ENCODE measurements at places on chromosomes 1 and 21. TPM values are rescaled to one million over a fixed set of nuclear protein-coding genes. Genes with fewer than 3 reads are reported as not detected.

GRCh38 chr21:31830701-31831100 lies 42.1 kb upstream of the HUNK start:
- no peak overlapping the region for H3K27ac ChIP-seq
- no peaks in the 10 kb centered on the region for H3K4me1 ChIP-seq
- DNase-seq: no peak
- no peaks in the 10 kb centered on the region for H3K27me3 ChIP-seq

GRCh38 chr1:62826901-62827300 lies 43.0 kb downstream of the ATG4C start:
- no peak overlapping the region for H3K4me3 ChIP-seq
- DNase-seq: no peak
- no peak overlapping the region for H3K27ac ChIP-seq
- H3K27me3 ChIP-seq: no peaks in the 10 kb centered on the region
- H3K36me3 ChIP-seq: no peaks in the 10 kb centered on the region

DNA sequence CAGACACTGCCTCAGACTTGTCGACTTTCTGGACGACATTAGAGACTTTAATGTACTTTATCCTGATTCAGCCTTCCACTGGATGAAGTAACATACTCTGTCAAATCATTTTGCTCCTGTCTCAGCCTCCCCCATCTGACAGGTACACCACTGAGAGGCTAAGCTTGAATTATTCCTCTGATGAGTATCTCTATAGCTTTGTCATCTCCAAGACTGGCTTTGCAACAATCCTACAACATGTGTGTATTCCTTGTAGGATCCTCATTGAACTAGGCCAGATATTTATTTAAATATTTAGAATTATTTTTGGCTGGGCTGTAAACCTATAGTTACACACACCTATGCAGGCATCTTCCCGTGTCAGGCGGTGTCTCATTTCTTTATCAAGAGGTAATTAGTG lies 1.1 kb upstream of the TRIM58 start:
- H3K27ac ChIP-seq: no peak overlapping the region
- DNase-seq: no peak
- H3K27me3 ChIP-seq: no peaks in the 10 kb centered on the region
- no peak overlapping the region for H3K4me3 ChIP-seq

- no peak for DNase-seq
- no peak overlapping the region for H3K27ac ChIP-seq
- H3K4me1 ChIP-seq: no peaks in the 10 kb centered on the region
- no peak overlapping the region for H3K4me3 ChIP-seq
- no peaks in the 10 kb centered on the region for H3K27me3 ChIP-seq
Observed at GRCh38 chr1:94998748-94999147, 71.8 kb upstream of the CNN3 start.

The FCGR3B gene
- total RNA-seq: not detected

DNA sequence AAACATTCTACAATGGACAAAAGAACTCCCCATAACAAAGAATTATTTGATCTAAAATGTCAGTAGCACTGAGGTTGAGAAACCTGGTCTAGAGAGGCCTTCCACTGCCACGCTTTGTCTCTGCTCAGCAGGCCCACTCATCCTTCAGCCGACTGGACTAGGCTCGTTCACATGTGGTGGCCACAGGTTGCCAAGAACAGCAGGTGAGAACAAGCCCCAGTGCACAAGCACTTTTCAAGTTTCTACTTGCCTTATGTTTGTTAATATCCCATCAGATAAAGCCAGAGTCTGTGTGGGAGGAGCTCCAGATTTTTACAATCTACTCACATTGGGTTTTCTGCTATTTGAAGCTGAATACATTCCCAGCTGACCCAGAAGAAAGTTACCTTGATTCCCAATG lies 9.1 kb upstream of the EFHD2 start:
- no peak overlapping the region for H3K27ac ChIP-seq
- peaks cover 11% of the 10 kb centered on the region for H3K4me1 ChIP-seq
- peaks cover 2% of the 10 kb centered on the region for H3K36me3 ChIP-seq

The DPYD gene
- total RNA-seq: 40.8 TPM

- no peaks in the 10 kb centered on the region for H3K36me3 ChIP-seq
- H3K4me1 ChIP-seq: 0 out of 2 replicates have a peak, but pooled peaks cover under 1% of the 10 kb centered on the region
- H3K27ac ChIP-seq: no peak overlapping the region
Observed at GRCh38 chr1:5711956-5712645, 280.1 kb downstream of the NPHP4 start.

The CLDN19 gene
- total RNA-seq: not detected

GRCh38 chr1:203388683-203389082 lies 37.8 kb upstream of the FMOD start:
- no peaks in the 10 kb centered on the region for H3K36me3 ChIP-seq
- H3K27me3 ChIP-seq: no peaks in the 10 kb centered on the region
- H3K4me1 ChIP-seq: no peaks in the 10 kb centered on the region
- H3K4me3 ChIP-seq: no peak overlapping the region
- no peak for DNase-seq

GRCh38 chr21:41098481-41099042 lies 69.4 kb upstream of the BACE2 start:
- no peaks in the 10 kb centered on the region for H3K36me3 ChIP-seq
- no peak for DNase-seq

- H3K4me3 ChIP-seq: no peak overlapping the region
- H3K4me1 ChIP-seq: no peaks in the 10 kb centered on the region
- no peak overlapping the region for H3K27ac ChIP-seq
- H3K36me3 ChIP-seq: no peaks in the 10 kb centered on the region
- no peaks in the 10 kb centered on the region for H3K27me3 ChIP-seq
- no peak for DNase-seq
Observed at GRCh38 chr1:67174716-67175284, 8.5 kb downstream of the IL23R start.

GRCh38 chr1:214277704-214278635 lies 3.0 kb upstream of the SMYD2 start:
- no peak overlapping the region for H3K27ac ChIP-seq
- no peaks in the 10 kb centered on the region for H3K27me3 ChIP-seq
- peaks cover 21% of the 10 kb centered on the region for H3K4me1 ChIP-seq

The ZBTB8A gene
- total RNA-seq: not detected

GRCh38 chr1:202311875-202312635 lies 29.7 kb downstream of the UBE2T start:
- H3K4me3 ChIP-seq: no peak overlapping the region
- H3K4me1 ChIP-seq: no peaks in the 10 kb centered on the region
- no peak for DNase-seq
- H3K27me3 ChIP-seq: no peaks in the 10 kb centered on the region

DNA sequence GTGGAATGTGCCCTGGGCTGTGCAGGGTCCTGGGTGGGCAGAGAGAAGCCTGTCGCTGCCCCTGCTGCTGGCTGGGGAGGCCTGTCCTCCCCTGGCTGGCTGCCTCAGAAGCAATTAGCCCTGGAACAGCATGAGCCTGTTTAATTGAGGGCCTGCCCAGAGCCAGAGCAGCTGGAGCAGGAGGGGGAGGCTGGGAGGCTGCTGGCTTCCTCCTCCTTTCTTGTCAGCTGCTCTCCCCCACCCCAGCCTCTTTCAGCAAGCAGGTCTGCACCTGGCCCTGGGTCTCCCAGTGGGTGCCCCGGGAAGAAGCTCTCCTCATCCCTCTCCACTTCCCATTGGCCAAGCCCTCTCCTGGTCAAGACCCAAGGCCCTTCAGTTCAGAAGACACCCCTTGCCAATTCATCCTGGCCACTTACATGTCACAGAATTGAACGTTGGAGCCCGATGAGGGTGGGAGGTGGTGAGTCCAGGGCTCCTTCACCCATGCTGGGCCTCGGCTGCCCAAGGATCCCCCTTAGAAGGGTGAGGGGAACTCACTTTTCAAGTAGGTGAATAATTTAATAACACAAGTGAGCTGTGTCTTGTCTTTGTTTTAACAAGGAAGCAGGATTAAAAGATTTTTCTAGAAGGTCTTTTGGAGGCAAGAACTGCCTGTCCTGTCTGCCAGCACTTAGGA lies 13.2 kb downstream of the AMPD2 start:
- no peaks in the 10 kb centered on the region for H3K27me3 ChIP-seq
- no peaks in the 10 kb centered on the region for H3K4me1 ChIP-seq
- no peak overlapping the region for H3K4me3 ChIP-seq
- DNase-seq: no peak
- H3K36me3 ChIP-seq: peaks cover 19% of the 10 kb centered on the region
- no peak overlapping the region for H3K27ac ChIP-seq

GRCh38 chr1:50522691-50523342 lies 99.6 kb upstream of the DMRTA2 start:
- no peaks in the 10 kb centered on the region for H3K27me3 ChIP-seq
- 0 out of 2 replicates have a peak, but pooled peaks cover 10% of the 10 kb centered on the region for H3K36me3 ChIP-seq
- H3K4me1 ChIP-seq: peaks cover 2% of the 10 kb centered on the region
- DNase-seq: no peak
- no peak overlapping the region for H3K27ac ChIP-seq

The GPR37L1 gene
- not detected for total RNA-seq

The BMP8A gene
- not detected for total RNA-seq

- no peak overlapping the region for H3K27ac ChIP-seq
- no peak for DNase-seq
- no peak overlapping the region for H3K4me3 ChIP-seq
- no peaks in the 10 kb centered on the region for H3K36me3 ChIP-seq
- no peaks in the 10 kb centered on the region for H3K27me3 ChIP-seq
- no peaks in the 10 kb centered on the region for H3K4me1 ChIP-seq
Observed at GRCh38 chr1:5364591-5364990, 627.6 kb downstream of the NPHP4 start.

DNA sequence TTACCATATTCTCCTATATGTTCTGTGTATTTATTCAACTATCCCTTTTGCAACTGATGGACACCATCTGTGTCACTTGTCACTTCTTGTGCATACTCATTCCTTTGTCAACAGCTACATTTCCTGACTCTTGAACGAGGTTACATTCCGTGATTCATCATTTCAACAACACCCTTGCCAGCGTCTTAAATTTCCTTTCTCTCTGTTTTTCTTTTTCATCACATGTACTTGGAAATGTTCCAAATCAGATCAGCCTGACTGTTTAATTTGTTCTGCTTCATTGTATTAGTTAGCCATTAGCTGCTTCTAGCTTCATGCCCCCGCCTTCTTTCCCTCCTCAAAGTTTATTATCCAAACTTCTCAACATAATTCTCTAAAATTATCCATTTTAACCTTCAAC lies 173.0 kb downstream of the ADGRL4 start:
- no peak overlapping the region for H3K27ac ChIP-seq
- DNase-seq: no peak
- H3K4me1 ChIP-seq: no peaks in the 10 kb centered on the region
- no peaks in the 10 kb centered on the region for H3K36me3 ChIP-seq
- no peak overlapping the region for H3K4me3 ChIP-seq
- H3K27me3 ChIP-seq: no peaks in the 10 kb centered on the region

- no peak for DNase-seq
- H3K27ac ChIP-seq: no peak overlapping the region
- no peak overlapping the region for H3K4me3 ChIP-seq
Observed at GRCh38 chr21:31720330-31720729, 11.6 kb downstream of the SCAF4 start.

DNA sequence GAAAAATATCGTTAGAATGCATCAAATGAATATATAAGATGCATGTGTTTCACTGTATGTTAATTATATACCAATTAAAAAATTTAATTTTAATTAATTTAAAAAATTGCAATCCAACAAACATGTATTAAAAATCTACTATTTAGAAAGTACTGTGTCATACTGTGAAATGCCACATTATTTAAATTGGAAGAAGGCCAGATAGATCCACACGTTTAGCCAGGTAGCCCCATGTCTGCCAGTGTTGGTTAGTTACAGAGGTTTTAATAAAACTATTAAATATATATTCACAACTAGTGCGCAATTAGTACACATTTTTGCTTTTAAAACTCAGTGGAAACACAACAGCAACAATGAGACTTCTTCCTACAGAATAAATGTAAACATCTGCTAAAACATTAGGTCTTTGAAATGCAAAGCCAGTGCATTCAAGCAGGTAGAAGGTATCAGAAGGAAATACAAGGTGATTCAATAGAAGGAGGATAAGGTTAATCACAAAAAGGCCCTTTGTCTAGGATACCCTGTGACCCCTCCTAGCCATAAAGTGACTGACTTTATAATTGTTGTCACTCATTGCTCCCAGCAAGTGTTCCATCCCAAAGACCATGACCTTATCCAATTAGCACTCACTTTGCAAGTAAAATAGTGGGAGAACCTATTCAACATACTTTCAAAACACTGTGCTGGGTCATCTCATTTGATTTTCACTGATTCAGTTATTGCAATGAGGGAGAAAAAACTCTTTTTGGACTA lies 211.5 kb downstream of the TTLL7 start:
- H3K27ac ChIP-seq: no peak overlapping the region
- H3K36me3 ChIP-seq: no peaks in the 10 kb centered on the region
- no peaks in the 10 kb centered on the region for H3K27me3 ChIP-seq
- H3K4me1 ChIP-seq: no peaks in the 10 kb centered on the region
- DNase-seq: no peak

- no peak for DNase-seq
- no peaks in the 10 kb centered on the region for H3K4me1 ChIP-seq
- no peaks in the 10 kb centered on the region for H3K27me3 ChIP-seq
- H3K4me3 ChIP-seq: no peak overlapping the region
- no peaks in the 10 kb centered on the region for H3K36me3 ChIP-seq
Observed at GRCh38 chr1:107171333-107171732, 30.5 kb downstream of the NTNG1 start.

The GPR157 gene
- total RNA-seq: not detected

- H3K4me1 ChIP-seq: no peaks in the 10 kb centered on the region
- H3K4me3 ChIP-seq: no peak overlapping the region
- no peak overlapping the region for H3K27ac ChIP-seq
- no peak for DNase-seq
- no peaks in the 10 kb centered on the region for H3K27me3 ChIP-seq
Observed at GRCh38 chr21:32682696-32683474, 44.9 kb downstream of the SYNJ1 start.

- no peaks in the 10 kb centered on the region for H3K27me3 ChIP-seq
- DNase-seq: no peak
- no peaks in the 10 kb centered on the region for H3K4me1 ChIP-seq
- no peak overlapping the region for H3K4me3 ChIP-seq
- no peaks in the 10 kb centered on the region for H3K36me3 ChIP-seq
Observed at GRCh38 chr1:9253004-9253403, 18.4 kb downstream of the H6PD start.

- DNase-seq: no peak
- no peaks in the 10 kb centered on the region for H3K4me1 ChIP-seq
- H3K36me3 ChIP-seq: no peaks in the 10 kb centered on the region
- H3K27ac ChIP-seq: no peak overlapping the region
- no peak overlapping the region for H3K4me3 ChIP-seq
Observed at GRCh38 chr1:113652771-113653170, 106.5 kb downstream of the PHTF1 start.

GRCh38 chr1:47785561-47786271 lies 211.5 kb downstream of the TRABD2B start:
- H3K27me3 ChIP-seq: no peaks in the 10 kb centered on the region
- H3K36me3 ChIP-seq: no peaks in the 10 kb centered on the region
- no peak for DNase-seq

The HSD3B2 gene
- total RNA-seq: not detected

The LCA5L gene
- not detected for total RNA-seq

DNA sequence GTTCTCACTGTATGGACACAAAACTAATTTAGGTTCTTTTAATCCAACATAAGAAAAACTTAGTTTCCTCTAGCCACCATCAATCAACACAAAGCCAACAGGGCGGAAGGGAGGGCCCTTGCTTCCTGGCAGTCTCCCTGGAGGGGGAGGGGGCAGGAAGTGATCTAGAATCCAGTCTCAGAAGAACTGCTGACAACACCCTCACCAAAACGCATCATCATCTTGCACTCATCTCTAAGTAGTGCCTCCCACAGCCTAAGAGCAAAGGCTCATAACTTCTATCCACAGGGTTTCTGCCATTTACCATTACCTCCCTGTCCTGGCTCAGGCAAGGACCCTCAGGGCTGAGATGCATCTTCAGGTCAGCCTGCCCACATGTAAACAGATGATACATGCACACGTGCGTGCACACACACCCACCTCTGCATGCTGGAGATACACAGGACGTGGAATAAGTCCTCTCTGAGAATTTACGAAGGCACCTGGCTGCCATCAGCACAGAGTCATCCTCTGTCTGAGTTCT lies 20.5 kb downstream of the HIVEP3 start:
- no peak for DNase-seq
- no peak overlapping the region for H3K4me3 ChIP-seq
- no peak overlapping the region for H3K27ac ChIP-seq

Data from Karpas-422 (cell line).